ENCODE measurements at places on chromosomes 1 and 21. TPM values are rescaled to one million over a fixed set of nuclear protein-coding genes. Genes with fewer than 3 reads are reported as not detected.
A peak's percentile ranks its signal among the peaks of the same experiment; 100 is the strongest.

DNA sequence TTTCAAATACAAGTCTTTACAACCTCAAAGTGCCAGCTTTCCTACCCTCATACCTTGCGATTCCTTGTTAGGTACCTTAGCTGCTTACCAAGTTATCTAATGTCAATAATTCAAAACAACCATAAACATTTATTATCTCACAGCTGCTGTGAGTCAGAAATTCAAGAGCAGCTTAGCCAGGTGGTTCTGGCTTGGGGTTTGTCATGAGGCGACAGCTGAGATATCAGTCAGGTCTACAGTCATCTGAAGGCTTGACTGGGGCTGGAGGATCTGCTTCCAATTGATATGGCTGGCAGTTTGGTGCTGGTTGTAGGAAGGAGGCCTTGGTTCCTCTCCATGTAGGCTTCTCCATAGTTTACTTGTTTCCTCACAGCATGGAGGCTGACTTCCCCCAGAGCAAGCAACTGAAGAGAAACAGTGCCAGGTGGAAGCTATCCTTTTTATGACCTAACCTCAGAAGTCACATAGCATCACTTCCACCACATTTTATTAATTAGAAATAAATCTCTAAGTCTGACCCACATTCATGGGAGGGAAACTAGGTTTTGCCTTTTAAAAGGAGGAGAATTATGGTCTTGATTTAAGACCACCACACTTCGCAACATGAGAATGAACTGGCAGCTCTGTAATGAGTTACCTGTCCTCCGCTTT is 103.3 kb upstream of the FGGY start:
- no peak for DNase-seq

- DNase-seq = no peak
These were observed 704.9 kb upstream of the CHRM3 start for GRCh38 chr1:238681451-238681850.

DNA sequence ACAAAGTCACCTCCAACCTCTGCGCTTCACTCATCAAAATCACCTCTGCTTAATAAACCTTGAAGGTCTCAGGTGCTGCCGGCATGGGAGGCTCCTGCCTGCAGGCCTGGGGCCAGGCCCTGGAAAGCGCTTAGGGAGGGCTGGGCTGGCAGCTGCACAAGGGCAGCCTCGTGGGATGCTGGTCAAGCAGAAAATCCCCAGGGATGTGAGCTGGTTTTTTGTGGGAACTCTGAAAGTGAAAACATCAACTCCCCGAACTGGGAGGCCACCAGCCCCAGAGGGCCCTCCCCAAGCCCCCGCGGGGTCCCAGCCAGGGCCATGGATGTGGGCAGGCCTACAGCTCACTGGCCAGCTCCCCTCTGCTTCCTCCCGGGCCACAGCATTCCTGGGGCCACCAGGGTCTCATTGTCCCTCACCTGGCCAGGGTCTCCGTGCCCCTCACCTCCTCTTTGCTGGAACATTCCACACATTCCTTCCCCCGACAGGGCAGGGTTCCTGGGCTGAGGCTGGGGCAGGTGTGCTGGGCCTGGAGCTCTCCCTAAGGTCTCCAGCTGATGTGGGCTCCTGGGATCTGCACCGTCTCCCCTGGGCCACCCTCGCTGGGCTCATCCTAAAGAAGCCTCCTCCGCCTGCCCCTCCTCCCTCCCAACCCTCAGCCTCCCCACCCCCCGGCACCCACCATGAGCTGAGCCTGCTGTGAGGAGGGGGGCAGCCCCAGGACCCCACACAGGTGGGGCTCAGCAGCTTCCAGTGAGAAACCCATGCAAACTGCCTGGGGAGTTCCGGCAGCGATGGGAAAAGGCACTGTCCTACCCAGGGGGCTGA is 36.0 kb upstream of the POFUT2 start:
- peak; percentile 9 for DNase-seq

GRCh38 chr1:204213668-204214662 is at the start of gene GOLT1A:
TSS of gene GOLT1A (minus strand) at chr1:204213988. CDS start at chr1:204213906, 82 bp downstream.
- peak; percentile 67 for DNase-seq

GRCh38 chr1:67020304-67020703 is 33.6 kb downstream of the SLC35D1 start:
- no peak for DNase-seq

GRCh38 chr1:114320586-114320985 is 166.9 kb upstream of the SYT6 start:
- DNase-seq = no peak

TMEM269 gene
- total RNA-seq = not detected

SYTL1 gene
- 0.99 TPM for total RNA-seq

C8A gene
- total RNA-seq = not detected

Data from adrenal gland (tissue), 19 donors.